ENCODE measurements at places on chromosomes 1 and 21.

DNA sequence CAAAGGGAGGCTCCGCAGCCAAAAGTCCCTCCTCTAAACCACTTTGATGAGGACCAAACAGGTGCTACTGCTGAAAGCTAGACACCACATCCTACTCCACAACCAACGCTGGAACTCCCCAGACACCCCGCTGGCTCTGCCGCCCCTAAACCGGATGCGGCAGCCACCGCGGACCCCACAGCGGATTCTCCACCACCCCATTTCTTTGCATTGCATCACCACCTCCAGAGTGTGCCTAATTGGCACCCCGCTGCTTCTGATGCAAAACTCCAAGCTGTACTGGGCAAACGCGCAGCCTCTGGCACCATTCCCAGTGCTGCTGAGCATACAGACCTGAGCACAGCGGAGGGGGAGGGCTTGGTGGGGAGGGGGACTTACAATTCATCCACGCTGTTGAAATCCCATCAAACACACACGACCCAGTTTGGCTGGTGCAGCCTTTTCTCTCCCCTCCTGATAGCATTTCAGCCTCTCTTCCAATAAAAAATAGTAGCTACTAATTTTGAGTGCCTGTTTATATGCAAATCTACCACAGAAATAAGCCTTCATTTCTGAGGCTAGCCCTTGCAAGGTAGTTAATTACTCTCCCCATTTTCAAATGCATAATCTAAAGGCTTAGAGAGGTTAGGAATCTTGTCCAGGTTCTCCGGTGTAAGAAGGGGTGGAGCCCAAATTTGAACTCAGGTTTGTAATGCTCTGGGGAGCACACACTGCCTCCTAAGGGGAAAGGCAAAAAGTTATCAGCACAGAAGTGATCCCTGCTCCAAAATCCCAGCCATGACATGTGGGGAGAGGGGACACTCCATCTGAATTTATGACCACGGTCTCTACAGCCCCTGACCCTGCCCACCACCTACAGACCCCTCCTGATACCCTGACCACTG lies 12.2 kb upstream of the RGS16 start:
- DNase-seq, result peak; percentile 94

DNA sequence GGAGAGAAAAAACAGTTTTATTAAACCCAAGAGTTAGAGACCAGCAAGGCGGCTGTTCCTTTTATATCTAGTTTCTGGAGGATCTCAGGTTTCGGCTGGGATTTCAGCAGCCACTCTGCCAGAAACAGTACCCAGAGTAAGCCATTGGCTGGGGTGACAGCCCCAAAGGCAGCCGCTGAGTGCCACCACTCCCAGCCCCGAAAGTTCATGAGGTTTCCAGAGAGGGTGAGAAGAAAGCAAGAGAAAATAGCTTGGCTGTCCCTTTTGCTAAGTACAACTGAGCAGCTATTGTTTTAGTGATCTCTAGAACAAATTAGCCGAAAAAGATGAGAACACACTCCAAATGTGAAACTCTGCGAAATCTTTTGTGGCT lies 1.2 kb downstream of the SH3BGR start:
- DNase-seq, result no peak

GRCh38 chr1:15847100-15847892 lies at the start of gene SPEN:
Gene SPEN, plus strand, starts transcription at chr1:15847707. Its CDS starts 361 bp downstream, at chr1:15848068.
- peak; percentile 97 for DNase-seq

GRCh38 chr1:100253552-100253951 lies 3.9 kb upstream of the DBT start:
- no peak for DNase-seq

GRCh38 chr1:31753707-31754349 lies 10.3 kb downstream of the ADGRB2 start:
- no peak for DNase-seq

- DNase-seq, result no peak
Observed at GRCh38 chr1:231557898-231558707, 29.6 kb downstream of the TSNAX start.

DNA sequence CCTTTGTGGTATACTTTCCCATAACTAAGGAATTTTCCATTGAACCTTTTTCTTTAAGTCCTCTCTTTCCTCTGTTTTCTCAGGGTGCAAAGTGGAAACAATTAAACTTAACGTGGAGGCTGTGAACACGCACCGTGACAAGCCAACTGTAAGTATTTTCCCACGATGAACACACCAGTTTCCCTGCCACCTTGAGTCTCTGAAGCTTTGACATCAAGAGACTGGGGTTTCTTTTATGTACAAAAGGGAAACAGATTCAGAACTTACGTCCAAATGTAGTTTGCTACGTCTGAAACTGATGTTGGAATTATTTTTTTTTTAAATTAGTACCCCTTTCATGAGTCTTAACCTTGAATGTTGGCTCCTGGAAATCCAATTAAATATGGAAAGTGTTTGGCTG lies 17.2 kb upstream of the C4BPB start:
- no peak for DNase-seq

GRCh38 chr1:168235548-168235885 lies 9.7 kb downstream of the SFT2D2 start:
- no peak for DNase-seq

GRCh38 chr1:169478094-169478672 lies 7.6 kb downstream of the SLC19A2 start:
- no peak for DNase-seq

GRCh38 chr1:6423321-6423999 lies 1.1 kb upstream of the ESPN start:
- DNase-seq, result peak; percentile 45

DNA sequence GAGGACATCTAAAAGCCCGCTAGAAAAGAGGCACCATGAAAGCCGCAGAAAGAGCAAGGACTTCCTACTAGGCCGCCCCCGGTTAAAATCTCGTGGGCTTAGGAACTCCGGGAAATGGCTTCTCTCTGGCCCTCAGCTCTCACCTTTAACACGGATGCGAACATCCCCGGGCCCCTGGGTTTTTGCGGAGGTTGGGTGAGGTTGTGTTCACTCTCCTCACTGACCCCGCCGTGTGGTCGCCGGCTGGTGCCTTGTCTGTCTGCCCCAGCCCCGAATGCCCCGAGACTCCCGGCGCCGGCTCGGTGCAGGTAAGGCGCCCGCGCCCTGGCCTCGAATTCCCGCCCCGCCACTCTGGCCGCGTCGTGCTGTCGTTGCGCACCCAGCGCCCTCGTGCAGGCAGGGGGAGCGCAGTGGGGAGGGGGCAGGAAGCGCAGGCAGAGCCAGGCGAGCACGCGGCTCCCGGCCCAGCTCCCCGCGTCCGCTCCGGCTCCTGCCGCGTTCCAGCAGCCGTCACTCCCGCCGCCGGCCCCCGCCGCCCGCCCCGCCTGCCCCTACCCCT lies at the start of gene SHISAL2A:
SHISAL2A (plus strand) TSS at position 437 of the 559 bp plus-strand sequence. CDS start 326 bp downstream, outside the sequence.
- DNase-seq, result no peak

DNA sequence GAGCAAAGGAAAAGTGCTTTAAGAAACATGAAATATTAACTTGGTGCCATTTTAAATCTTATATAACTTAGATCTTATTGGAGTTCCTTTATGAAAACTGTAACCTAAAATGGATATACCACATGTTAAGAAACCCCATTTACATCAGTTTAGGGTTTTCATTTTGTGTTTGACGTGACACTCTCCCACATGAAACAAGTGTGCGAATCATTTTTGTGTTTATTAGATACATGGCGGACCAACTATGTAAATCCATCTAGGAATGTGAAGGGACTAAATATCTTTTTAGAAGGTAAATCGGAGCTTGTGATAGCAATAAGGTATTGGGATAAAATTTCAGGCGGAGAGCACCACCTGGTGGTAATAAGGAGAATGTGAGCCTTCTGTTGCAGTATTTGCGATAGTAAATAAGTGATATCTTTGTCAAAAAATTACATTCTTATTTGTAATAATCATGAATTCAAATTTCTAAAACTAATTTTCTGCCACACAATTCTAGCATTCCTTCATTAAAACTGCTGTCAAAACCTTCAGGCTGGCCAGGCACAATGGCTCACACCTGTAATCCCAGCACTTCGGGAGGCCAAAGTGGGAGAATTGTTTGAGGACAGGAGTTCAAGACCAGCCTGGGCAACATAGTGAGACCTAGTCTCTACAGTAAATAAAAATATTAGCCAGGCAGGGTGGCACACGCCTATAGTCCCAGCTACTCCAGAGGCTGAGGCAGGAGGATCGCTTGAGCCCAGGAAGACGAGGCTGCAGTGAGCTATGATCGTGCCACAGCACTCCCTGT lies 31.3 kb downstream of the SMAP2 start:
- peak; percentile 62 for DNase-seq

GRCh38 chr1:153547560-153548551 lies 1.2 kb downstream of the S100A3 start:
- DNase-seq, result peak; percentile 28

DNA sequence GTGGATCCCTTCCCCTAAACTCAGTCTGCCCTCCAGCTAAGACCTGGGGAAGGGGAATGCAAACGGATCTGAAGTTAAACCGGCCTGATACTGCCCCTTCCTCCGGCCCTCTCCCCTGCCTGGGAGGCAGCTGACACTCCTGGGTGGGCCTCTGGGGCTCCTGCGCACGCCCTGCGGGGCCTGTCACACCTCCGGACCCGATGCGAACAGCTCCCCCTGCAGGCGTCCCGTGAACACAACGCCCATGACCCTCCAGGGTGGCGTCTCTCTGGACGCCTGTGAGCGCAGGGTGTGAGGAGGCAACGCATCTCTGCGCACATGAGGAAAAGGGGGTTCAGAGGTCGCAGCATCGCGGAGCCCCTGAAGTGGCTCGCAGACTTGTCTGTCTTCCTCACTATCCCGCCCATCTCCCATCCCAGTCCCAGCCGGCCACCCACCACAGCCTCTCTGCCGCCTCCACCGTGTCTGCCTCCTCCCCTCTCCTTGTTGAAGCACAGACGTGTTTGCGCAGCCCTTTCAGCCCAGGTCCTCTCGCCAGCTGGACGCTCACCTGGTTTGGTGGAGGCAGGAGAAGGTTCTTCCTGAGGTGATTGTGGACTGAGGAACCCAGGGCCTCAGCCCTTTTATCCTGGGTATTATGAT lies 421 bp upstream of the LCE3A start:
- DNase-seq, result peak; percentile 18

GRCh38 chr21:46661642-46662366 lies 26.3 kb downstream of the PRMT2 start:
- DNase-seq, result no peak

All from KBM-7 (cell line).